ENCODE measurements at places on chromosomes 2 and 18. TPM values are rescaled to one million over a fixed set of nuclear protein-coding genes. Genes with fewer than 3 reads are reported as not detected.
A peak's percentile ranks its signal among the peaks of the same experiment; 100 is the strongest.

Gene TMEM198
- total RNA-seq, result 2.5 TPM

Gene SLC16A14
- total RNA-seq, result 3.4 TPM

Gene MTA3
- total RNA-seq, result 18.1 TPM

Gene CD207
- not detected for total RNA-seq

Gene FHOD3
- total RNA-seq, result 346 TPM

Gene KCNK3
- total RNA-seq, result 3.2 TPM

Gene GIGYF2
- total RNA-seq, result 59.9 TPM

Gene SCYGR6
- not detected for total RNA-seq

GRCh38 chr2:106948540-106948939 lies 62.6 kb upstream of the ST6GAL2 start:
- no peaks in the 10 kb centered on the region for H3K4me1 ChIP-seq
- no peaks in the 10 kb centered on the region for H3K27me3 ChIP-seq
- DNase-seq, result no peak
- H3K27ac ChIP-seq, result no peak overlapping the region
- no peak overlapping the region for H3K4me3 ChIP-seq

DNA sequence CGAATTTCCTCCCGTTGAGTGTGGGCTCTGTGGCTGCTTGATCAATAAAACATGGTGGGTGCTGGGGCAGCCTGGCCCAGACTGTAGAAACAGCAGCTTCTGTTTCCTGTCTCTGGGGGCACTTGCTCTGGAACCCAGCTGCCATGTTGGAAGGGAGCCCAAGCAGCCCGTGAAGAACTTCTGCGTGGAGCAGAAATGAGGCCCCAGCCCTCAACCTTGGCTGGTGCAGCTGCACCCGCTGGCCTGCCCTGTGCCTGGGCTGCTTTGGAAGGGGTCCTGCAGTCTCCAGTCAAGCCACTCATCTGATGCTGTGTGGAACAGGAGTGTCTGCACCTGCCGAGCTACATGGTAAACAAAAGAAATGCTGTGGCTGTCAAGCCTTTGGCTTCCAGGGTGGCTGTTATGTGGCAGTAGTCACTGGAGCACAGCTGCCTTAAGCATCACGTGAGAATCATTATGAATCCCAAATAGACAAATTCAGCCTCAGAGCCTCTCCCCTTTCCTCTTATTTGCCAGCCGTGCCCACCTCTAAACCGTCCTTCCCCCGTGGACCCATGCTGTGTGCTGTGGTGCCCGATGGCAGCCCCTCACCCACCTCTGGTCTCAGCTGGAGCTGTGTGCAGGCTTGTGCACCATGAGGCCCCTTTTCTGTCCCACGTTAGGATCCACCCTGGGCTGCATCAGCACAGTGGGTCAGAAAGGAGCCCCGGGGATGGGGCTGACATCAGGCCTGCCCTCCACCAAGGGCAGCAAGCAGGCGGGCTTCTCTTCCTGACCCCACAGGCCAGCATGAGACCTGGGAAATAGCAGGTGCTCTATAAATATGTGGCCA lies 134.0 kb upstream of the HDAC4 start:
- no peak overlapping the region for H3K27ac ChIP-seq
- no peaks in the 10 kb centered on the region for H3K36me3 ChIP-seq
- H3K4me1 ChIP-seq, result peaks cover 10% of the 10 kb centered on the region

DNA sequence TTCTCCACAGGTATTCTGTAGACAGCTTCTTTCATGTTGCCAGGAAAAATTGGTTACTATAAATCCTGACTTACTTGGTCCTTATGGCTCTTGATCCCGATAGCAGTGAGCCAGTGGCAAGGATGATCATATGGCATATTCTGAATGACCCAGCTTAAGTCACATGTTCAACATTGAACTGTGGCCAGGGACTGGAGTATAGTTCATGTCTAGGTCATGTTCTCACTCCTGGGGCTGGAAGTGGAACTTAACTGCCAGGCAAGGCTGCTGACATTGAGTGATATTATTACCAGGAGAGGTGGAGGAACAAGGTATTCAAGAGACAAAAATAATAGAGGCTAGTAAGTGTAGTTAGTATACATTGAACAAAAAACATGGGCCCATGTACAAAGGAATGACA lies 26.2 kb downstream of the R3HDM1 start:
- no peaks in the 10 kb centered on the region for H3K27me3 ChIP-seq
- no peak for DNase-seq
- H3K4me1 ChIP-seq, result peaks cover 16% of the 10 kb centered on the region
- H3K4me3 ChIP-seq, result no peak overlapping the region
- H3K27ac ChIP-seq, result no peak overlapping the region
- H3K36me3 ChIP-seq, result no peaks in the 10 kb centered on the region

- no peaks in the 10 kb centered on the region for H3K4me1 ChIP-seq
- H3K27me3 ChIP-seq, result peaks cover 29% of the 10 kb centered on the region
- H3K27ac ChIP-seq, result no peak overlapping the region
Observed at GRCh38 chr2:136110526-136110925, 7.4 kb downstream of the CXCR4 start.

GRCh38 chr2:74099835-74100234 lies 47.9 kb downstream of the BOLA3 start:
- H3K4me3 ChIP-seq, result no peak overlapping the region
- no peaks in the 10 kb centered on the region for H3K27me3 ChIP-seq
- DNase-seq, result peak; percentile 69
- H3K4me1 ChIP-seq, result peaks cover 10% of the 10 kb centered on the region

GRCh38 chr2:19351499-19351898 lies 6.9 kb downstream of the OSR1 start:
- peaks cover 36% of the 10 kb centered on the region for H3K4me1 ChIP-seq
- H3K36me3 ChIP-seq, result peaks cover 17% of the 10 kb centered on the region
- H3K27ac ChIP-seq, result no peak overlapping the region
- H3K4me3 ChIP-seq, result peak overlapping the region; percentile 57
- peaks cover 59% of the 10 kb centered on the region for H3K27me3 ChIP-seq

GRCh38 chr18:80137137-80137536 lies 28.1 kb downstream of the ADNP2 start:
- H3K27me3 ChIP-seq, result no peaks in the 10 kb centered on the region
- no peak overlapping the region for H3K27ac ChIP-seq
- H3K36me3 ChIP-seq, result peaks cover 64% of the 10 kb centered on the region

DNA sequence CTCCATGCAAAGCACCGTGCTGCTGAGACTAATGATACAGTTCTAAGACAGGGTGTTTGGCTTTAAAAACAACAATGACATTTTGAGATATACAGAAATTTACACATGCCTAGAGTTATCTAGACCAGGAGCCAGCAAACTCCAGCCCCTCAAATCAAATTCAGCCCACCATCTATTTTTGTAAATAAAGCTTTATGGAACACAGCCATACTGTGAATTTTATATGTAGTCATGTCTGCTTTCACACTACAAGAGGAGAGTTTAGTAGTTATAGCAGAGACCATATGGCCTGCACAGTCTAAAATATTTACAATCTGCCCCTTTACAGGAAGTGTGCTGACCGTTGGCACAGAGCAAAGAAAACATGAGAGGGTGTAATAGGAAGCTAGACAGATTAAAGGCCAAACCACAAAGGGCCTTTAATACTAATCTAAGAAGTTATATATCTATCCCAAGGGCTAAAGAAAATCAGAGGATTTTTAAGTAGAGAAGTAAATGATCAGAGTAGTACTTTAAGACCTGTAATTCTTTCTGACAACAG lies 39.4 kb downstream of the NBAS start:
- no peak overlapping the region for H3K27ac ChIP-seq
- H3K4me3 ChIP-seq, result no peak overlapping the region
- H3K4me1 ChIP-seq, result no peaks in the 10 kb centered on the region
- peaks cover 39% of the 10 kb centered on the region for H3K36me3 ChIP-seq
- DNase-seq, result no peak
- no peaks in the 10 kb centered on the region for H3K27me3 ChIP-seq

DNA sequence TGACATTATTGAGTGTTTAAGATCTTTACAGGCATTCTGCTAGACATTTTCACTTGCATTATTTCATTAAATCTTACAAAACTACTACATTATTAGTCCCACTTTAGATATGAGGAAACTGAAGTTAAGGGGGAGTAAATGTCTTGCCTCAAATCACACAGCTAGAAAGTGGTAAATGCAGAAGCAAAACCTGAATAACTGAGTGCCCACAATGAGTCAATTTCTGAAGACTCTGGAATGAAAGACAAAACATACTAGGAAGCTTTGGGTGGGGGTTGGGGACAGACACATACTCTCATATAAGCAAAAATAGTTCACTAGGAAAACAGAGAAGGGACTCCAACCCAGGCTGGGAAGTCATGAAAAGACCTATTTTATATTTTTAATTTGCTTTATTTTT lies 214.4 kb upstream of the LRATD1 start:
- no peaks in the 10 kb centered on the region for H3K36me3 ChIP-seq
- no peak for DNase-seq
- no peaks in the 10 kb centered on the region for H3K27me3 ChIP-seq
- no peak overlapping the region for H3K4me3 ChIP-seq
- no peaks in the 10 kb centered on the region for H3K4me1 ChIP-seq

DNA sequence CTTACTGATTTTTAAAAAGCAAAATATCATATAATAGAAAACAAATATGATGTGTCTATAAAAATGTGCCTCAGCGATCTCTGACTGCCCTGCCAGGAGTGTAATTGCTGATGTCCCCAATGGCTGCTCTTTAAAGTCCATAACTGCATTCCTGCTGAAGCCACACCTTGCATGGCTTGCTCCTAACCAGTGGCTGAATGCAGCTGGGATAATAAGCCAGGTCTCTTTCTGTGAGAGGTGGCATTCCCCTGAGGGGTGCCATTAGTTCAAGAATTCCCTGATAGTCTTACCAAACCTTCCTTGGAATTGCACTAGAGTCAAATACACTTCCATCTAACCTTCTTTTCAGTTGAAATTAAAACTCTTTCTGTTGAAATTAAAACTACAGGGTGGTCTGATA lies 125.8 kb upstream of the ZNF804A start:
- no peak overlapping the region for H3K4me3 ChIP-seq
- H3K27ac ChIP-seq, result no peak overlapping the region
- DNase-seq, result no peak
- H3K36me3 ChIP-seq, result no peaks in the 10 kb centered on the region

All from left ventricle myocardium inferior (tissue), 1 donor.